Activated naive CD8-positive, alpha-beta T cell treated with anti-CD3 and anti-CD28 coated beads for 36 hours (primary cell): ENCODE measurements at places on chromosomes 7 and 10. TPM values are rescaled to one million over a fixed set of nuclear protein-coding genes. Genes with fewer than 3 reads are reported as not detected.

DNA sequence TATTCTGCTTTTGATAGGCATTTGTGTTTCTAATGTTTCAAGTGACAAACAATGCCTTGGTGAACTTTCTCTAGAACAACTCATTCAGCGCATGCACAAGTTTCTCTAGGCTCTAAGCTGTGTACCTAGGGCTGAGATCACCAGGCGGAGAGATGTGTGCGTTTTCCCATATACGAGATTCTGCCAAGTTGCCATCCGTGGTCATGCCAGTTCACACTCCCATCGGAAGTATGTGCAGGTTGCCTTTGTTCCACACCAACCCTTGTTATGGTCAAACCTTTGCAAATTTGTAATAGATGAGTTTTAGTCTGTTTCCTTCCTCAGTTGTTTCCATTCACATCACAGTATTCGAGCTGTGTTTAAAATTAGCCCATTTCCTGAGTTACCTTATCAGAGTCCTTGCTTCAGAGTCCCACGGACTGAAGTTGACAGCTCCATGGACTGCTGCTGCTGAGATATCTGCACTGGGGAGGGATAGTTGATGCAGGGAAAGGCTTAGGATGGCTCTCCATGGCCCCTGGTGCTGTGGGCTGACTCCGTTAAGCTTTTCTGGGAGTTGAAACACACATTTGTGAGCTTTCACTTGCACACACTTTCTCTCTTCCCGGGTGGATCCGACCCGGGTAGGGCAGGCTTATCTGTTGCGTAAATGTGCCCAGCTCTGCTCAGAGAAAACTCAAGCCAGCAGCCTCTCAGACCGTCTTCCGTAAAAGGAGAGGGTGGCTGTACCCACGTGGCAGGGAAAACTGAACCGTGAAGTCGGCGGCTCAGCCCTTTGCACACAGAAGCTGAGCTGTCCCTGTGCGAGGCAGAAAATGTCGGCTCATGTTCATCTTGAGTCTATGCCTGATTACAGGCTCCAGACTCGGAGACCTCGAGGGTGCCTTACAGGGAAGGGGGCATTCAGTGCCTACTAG lies 49.4 kb downstream of the HK1 start:
- H3K36me3 ChIP-seq: peaks cover 28% of the 10 kb centered on the region
- H3K4me3 ChIP-seq: peak overlapping the region; percentile 67
- H3K4me1 ChIP-seq: peaks cover 62% of the 10 kb centered on the region
- H3K27me3 ChIP-seq: no peaks in the 10 kb centered on the region

DNA sequence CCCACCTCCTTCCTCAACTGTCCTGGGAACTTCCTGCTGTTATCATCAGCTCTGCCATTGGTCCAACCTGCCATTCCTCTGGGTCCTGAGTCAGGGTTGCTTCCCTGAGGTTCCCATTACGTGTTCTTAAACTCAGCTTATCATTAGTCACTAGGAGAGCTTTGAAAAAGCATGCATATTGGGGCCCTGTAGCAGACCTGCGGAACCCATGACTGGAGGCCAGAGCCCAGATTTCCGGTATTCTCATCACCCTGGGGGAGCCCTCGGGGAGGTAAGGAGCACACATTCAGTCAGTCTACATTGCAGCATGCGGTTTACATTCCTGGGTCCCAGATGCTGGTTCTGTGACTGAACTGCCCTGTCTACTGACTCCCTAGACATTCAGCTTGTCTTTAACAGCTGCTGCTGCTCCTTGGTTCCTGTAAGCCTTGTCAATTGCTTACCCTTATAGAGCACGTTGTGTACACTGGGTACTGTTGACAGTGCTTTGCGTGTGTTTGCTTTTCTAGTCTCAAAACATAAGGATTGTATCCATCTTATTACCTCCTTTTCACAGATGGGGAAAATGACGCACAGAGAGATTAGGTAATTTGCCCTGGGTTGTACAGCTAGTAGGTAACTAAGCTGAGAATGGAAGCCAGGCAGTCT lies 12.8 kb downstream of the CDHR3 start:
- H3K27me3 ChIP-seq: no peaks in the 10 kb centered on the region
- no peak for DNase-seq
- no peaks in the 10 kb centered on the region for H3K4me1 ChIP-seq
- H3K36me3 ChIP-seq: no peaks in the 10 kb centered on the region

GRCh38 chr10:50552308-50552707 lies 71.4 kb downstream of the SGMS1 start:
- H3K4me1 ChIP-seq: peaks cover 42% of the 10 kb centered on the region
- no peaks in the 10 kb centered on the region for H3K27me3 ChIP-seq
- H3K27ac ChIP-seq: no peak overlapping the region
- H3K36me3 ChIP-seq: peaks cover 17% of the 10 kb centered on the region

GRCh38 chr10:96986200-96986856 lies 154.2 kb downstream of the LCOR start:
- no peak overlapping the region for H3K4me3 ChIP-seq
- no peak overlapping the region for H3K27ac ChIP-seq
- DNase-seq: no peak
- no peaks in the 10 kb centered on the region for H3K27me3 ChIP-seq
- H3K36me3 ChIP-seq: peaks cover 15% of the 10 kb centered on the region

GRCh38 chr10:107894516-107894915 lies 730.0 kb upstream of the SORCS1 start:
- H3K36me3 ChIP-seq: no peaks in the 10 kb centered on the region
- no peak overlapping the region for H3K4me3 ChIP-seq
- H3K4me1 ChIP-seq: no peaks in the 10 kb centered on the region
- H3K27me3 ChIP-seq: no peaks in the 10 kb centered on the region
- DNase-seq: no peak
- no peak overlapping the region for H3K27ac ChIP-seq

FAM221A gene
- 4.6 TPM for total RNA-seq

HOXA7 gene
- total RNA-seq: not detected

PHYHIPL gene
- total RNA-seq: not detected

GARS1 gene
- total RNA-seq: 384 TPM

IL6 gene
- total RNA-seq: 0.60 TPM

SERPINE1 gene
- 0.27 TPM for total RNA-seq

ADAM8 gene
- 34.7 TPM for total RNA-seq

CCDC136 gene
- total RNA-seq: 11.0 TPM

SEMA4G gene
- total RNA-seq: 0.89 TPM
